ENCODE measurements at places on chromosomes 1 and 21. TPM values are rescaled to one million over a fixed set of nuclear protein-coding genes. Genes with fewer than 3 reads are reported as not detected.

B4GALT2 gene
- total RNA-seq: 8.0 TPM

LCE2B gene
- total RNA-seq: not detected

IGSF21 gene
- not detected for total RNA-seq

RNU1-3 gene
- total RNA-seq: 2,477 TPM

GSTM5 gene
- total RNA-seq: not detected

SMYD2 gene
- 39.6 TPM for total RNA-seq

TFF2 gene
- total RNA-seq: not detected

DNA sequence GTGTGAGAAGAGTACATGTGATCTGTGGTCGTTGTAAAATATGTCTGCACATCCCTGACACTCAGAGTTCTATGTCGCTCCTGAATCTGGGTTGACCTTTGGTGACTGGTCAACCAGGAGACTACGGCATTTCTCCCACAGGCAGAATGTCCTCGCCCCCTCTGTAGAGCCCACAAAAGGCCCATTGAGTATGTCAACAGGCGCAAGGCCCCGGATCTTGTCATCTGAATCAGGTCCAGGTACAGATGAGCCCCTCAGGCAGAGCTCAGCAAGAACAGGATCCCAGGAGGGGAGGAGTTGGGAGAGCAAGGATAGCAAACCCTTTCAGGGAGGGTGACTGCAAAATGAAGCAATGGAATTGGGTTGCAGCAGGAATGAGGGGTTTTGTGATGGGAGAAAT is 126.5 kb downstream of the MATN1 start:
- peaks cover 22% of the 10 kb centered on the region for H3K27me3 ChIP-seq
- DNase-seq: no peak
- H3K36me3 ChIP-seq: no peaks in the 10 kb centered on the region
- H3K4me3 ChIP-seq: no peak overlapping the region

DNA sequence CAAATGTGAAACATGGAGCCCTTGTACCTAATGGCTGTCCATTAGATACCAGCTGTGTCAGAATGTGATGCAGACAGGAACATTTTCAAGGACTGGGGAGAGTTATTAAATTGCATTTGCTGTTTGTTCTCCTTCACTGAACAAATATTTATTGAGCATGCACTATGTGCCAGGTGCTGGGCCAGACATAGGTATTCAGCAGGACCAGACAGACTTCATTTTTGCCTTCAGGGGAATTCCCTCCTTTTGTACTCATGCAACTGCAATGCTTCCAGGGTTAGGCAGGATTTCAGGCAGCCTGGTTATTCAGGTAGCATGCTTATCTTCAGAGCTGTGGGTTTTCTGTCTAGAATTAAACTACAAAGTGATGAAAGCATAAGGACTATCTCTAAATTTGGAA is 64.2 kb upstream of the SMYD2 start:
- DNase-seq: no peak
- no peaks in the 10 kb centered on the region for H3K36me3 ChIP-seq
- no peak overlapping the region for H3K27ac ChIP-seq
- no peaks in the 10 kb centered on the region for H3K4me1 ChIP-seq
- H3K27me3 ChIP-seq: peaks cover 34% of the 10 kb centered on the region

GRCh38 chr1:181936269-181936668 is 125.2 kb downstream of the ZNF648 start:
- peaks cover 5% of the 10 kb centered on the region for H3K27me3 ChIP-seq
- H3K36me3 ChIP-seq: no peaks in the 10 kb centered on the region

- peaks cover 4% of the 10 kb centered on the region for H3K4me1 ChIP-seq
- H3K27me3 ChIP-seq: no peaks in the 10 kb centered on the region
- DNase-seq: no peak
- no peak overlapping the region for H3K4me3 ChIP-seq
- no peaks in the 10 kb centered on the region for H3K36me3 ChIP-seq
These were observed 29.6 kb upstream of the CPLANE2 start for GRCh38 chr1:16266411-16267118.

DNA sequence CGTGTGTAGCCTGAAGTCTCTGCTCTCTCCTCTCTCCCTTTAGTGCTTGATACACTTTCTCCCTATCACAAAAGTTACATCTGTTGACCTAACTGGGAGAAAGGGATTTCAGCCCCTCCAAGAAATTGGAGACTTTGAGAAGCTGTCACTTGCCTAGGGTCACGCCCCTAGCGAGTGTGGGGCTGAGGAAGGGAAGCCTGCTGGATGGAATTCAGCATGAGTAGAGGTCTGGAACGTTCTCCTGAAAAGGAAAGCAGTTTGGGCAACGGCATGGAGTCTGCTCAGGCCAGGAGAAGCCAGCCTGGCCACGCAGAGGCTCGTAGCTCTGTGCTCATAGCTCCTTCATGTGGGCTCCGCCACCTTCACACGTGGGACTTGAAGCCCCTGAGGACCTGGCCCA is 22.4 kb downstream of the COL16A1 start:
- no peaks in the 10 kb centered on the region for H3K27me3 ChIP-seq
- H3K27ac ChIP-seq: no peak overlapping the region
- H3K36me3 ChIP-seq: no peaks in the 10 kb centered on the region
- H3K4me3 ChIP-seq: no peak overlapping the region
- DNase-seq: no peak

DNA sequence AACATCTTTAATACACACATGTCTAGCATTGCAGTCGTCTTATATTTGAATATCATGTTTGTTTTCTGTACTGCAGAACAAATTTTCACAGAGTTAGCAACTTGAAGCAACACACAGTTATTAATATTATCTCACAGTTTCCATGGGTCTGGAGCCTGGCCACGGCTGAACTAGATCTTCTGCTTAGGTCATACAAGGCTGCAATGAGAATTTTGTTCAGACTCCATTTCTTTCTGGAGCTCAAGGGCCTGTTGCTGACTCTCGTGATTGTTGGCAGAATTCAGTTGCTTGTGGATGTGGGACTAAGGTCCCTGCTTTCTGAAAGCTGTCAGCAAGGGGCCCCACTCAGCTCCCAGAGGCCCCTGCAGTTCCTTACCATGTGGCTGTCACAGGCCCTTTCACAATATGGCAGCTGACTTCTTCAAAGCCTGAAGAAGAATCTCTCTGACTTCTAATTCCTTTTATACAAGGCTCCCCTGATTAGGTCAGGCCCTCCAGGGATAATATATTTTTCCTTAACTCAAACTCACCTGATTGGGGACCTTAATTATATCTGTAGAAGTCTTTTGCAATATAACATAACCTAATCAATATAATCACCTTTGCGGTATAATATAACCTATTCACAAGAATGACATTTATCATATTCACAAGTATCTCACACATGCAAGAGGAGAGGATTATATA is 296.3 kb downstream of the NFIA start:
- no peak overlapping the region for H3K27ac ChIP-seq
- no peaks in the 10 kb centered on the region for H3K36me3 ChIP-seq
- no peaks in the 10 kb centered on the region for H3K4me1 ChIP-seq
- no peak for DNase-seq
- H3K27me3 ChIP-seq: peaks cover 3% of the 10 kb centered on the region

DNA sequence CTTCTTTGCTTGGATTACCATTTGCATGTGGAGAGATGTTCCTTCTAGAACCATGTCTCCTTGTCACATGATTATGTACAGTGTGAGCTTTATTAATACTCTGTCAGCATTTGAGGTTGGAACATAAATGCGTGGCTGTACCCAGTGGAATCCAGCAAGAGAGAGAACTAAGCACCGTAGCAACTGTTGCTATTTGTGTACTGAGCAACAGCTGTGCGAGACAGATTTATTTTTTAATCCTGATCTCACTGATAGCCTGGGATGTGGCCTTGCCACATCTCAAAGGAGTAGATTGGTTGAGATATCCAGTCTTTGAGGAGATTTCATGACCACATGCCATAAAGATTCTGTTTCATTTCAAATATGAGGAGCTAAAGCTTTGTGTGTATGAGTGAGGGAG is 43.4 kb downstream of the KIF1B start:
- H3K27me3 ChIP-seq: no peaks in the 10 kb centered on the region
- peaks cover 3% of the 10 kb centered on the region for H3K36me3 ChIP-seq
- H3K27ac ChIP-seq: no peak overlapping the region
- no peak overlapping the region for H3K4me3 ChIP-seq
- H3K4me1 ChIP-seq: peaks cover 5% of the 10 kb centered on the region

GRCh38 chr1:186435336-186435735 is 25.6 kb downstream of the PDC start:
- no peak overlapping the region for H3K27ac ChIP-seq
- DNase-seq: no peak
- no peak overlapping the region for H3K4me3 ChIP-seq
- no peaks in the 10 kb centered on the region for H3K27me3 ChIP-seq

GRCh38 chr21:41605178-41605933 is 97.4 kb upstream of the TMPRSS2 start:
- DNase-seq: no peak
- no peaks in the 10 kb centered on the region for H3K4me1 ChIP-seq
- H3K27ac ChIP-seq: no peak overlapping the region
- no peak overlapping the region for H3K4me3 ChIP-seq
- peaks cover 2% of the 10 kb centered on the region for H3K27me3 ChIP-seq

GRCh38 chr21:45546636-45547544 is 4.7 kb upstream of the SLC19A1 start:
- DNase-seq: no peak
- H3K4me3 ChIP-seq: no peak overlapping the region
- H3K27me3 ChIP-seq: no peaks in the 10 kb centered on the region
- H3K36me3 ChIP-seq: no peaks in the 10 kb centered on the region

- H3K4me1 ChIP-seq: no peaks in the 10 kb centered on the region
- H3K4me3 ChIP-seq: no peak overlapping the region
- peaks cover 29% of the 10 kb centered on the region for H3K36me3 ChIP-seq
These were observed 22.6 kb downstream of the IFNGR2 start for GRCh38 chr21:33425825-33426224.

DNA sequence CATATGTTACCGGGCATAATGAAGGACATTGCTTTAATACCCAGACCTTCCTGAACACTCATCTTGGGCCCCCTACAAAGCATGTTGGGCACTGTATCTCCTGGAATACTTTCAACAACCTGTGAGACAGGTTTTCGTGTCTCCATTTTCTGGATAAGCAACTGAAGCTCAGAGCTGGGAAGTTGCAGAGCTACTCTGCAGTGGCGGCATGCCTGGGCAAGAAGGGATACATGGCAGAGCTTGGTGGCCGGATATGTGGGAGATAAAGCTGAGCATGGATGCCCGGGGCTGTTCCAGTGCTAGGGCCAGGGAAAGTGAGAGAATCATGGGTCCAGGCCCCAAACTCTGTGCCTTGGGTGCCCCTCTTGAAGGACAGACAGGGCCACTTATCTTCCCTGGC is 71.6 kb upstream of the KCND3 start:
- H3K27me3 ChIP-seq: peaks cover 23% of the 10 kb centered on the region
- no peak overlapping the region for H3K4me3 ChIP-seq
- H3K27ac ChIP-seq: no peak overlapping the region

DNA sequence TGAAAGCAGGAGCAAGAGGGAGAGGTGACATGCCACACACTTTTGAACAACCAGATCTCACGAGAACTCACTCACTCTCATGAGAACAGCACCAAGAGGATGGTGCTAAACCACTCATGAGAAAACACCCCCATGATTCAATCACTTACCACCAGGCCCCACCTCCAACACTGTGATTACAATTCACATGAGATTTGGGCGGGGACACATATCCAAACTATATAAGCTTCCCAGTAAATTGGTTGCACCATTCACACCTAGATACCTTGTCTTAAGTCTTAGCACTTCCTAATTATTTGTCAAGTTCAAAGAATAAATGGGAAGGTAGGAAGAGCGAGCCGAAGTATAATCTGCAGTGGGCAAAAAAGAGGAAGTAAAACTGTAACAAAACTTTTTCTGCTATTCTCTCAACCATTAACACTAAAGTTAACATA is 34.3 kb downstream of the AMY1C start:
- no peaks in the 10 kb centered on the region for H3K36me3 ChIP-seq
- no peak overlapping the region for H3K4me3 ChIP-seq
- H3K27ac ChIP-seq: no peak overlapping the region
- H3K4me1 ChIP-seq: no peaks in the 10 kb centered on the region
- H3K27me3 ChIP-seq: no peaks in the 10 kb centered on the region

DNA sequence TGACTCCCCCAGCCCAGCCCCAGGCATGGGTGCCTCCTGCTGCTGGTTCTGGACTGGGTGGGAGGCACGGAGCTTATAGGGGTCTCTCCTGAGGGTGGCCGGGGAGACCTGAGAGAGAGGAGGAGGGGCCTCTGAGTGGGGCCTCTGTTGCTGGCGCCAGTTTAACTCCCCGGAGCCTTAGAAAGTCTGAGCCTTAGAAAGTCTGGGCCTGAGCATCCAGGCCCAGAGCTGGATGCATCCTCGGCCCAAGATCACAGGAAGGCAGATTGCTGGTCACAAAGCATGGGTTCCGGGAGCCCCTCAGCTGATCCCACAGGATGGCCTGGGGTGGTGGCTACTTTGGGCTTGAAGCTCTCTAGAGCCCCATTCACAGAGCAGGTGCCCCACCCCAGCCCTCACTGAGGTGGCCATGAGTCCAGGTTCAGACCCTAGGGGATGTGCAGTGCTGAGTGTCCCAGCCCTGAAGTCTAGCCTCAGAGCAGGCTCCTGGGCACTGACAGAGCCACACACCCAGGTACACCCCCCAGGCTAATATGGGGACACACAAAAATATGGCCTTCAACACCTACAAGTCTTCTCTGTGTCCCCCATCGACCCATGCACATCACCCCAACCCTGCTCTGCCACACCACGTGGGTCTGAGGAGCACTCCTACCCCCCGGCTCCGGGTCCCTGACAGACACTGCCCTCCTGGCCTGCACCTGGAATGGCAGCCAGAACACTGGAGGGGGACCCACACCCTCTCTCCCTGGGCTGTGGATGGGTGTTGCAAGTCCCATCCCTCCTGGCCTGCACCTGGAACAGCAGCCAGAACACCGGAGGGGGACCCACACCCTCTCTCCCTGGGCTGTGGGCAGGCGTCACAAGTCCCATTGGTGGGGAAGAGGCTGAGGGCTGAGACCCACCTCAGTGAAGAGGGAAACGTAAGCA is 9.7 kb downstream of the PLA2G2F start:
- no peak overlapping the region for H3K27ac ChIP-seq
- no peaks in the 10 kb centered on the region for H3K36me3 ChIP-seq
- no peaks in the 10 kb centered on the region for H3K27me3 ChIP-seq
- H3K4me3 ChIP-seq: no peak overlapping the region
- H3K4me1 ChIP-seq: peaks cover 10% of the 10 kb centered on the region

DNA sequence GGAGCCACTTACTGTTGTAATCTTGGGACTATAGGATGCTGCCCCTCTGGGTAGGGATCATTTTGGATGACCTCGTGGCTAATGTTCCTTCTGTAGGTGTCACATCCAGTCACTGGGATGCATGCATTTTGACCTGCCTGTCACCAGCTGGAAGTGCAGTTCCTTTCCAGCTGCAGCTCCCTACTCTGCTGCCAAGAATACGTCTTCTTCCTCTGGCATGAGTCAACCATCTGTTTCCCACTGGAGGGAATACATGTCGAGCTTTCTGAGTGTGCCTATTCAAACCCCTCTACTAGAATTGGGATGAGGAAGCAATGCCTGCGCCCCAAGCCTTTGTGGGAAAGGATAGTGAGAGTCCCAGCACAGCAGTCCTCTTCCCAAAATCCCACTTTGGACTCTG is 415.5 kb upstream of the ADAMTS5 start:
- H3K36me3 ChIP-seq: no peaks in the 10 kb centered on the region
- H3K27ac ChIP-seq: no peak overlapping the region
- DNase-seq: no peak
- no peaks in the 10 kb centered on the region for H3K4me1 ChIP-seq
